T-helper 22 cell (primary cell): ENCODE measurements at places on chromosomes 4 and X.

DNA sequence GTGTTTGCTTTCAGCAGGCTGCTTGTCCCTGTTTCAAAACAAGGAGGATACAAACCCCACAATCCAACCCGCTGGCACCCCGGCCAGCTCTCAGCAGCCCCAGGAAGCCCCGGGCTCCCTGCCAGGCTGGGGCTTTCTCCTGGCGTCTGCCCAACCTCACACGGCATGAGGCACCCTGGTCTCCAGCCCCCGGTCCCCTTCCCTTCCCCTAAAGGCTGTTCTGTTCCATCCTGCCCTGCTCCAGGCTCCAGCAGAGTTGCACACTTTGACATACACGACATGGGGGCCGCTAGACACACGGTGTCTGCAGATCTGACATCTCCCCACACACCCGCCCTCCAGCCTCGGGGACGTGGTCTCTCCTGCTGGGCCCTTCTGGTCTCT, 107.7 kb upstream of the ADRA2C start:
- no peak for DNase-seq

DNA sequence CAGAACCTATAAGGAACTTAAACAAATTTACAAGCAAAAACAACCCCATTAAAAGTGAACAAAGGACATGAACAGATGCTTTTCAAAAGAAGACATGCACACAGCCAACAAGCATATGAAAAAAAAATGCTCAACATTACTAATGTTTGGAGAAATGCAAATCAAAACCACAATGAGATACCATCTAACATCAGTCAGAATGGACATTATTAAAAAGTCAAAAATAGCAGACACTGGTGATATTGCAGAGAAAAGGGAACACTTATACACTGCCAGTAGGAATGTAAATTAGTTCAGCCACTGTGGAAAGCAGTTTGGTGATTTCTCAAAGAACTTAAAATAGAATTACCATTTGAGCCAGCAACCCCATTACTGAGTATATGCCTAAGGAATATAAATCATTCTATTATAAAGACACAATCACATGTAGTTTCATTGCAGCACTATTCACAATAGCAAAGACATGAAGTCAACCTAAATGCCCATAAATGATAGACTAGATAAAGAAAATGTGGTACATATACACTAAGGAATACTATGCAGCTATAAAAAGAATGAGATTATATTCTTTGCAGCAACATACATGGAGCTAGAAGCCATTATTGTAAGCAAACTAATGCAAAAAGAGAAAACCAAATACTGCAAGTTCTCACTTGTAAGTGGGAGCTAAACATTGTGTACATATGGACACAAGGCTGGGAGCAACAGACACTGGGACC, 1509.4 kb downstream of the TECRL start:
- no peak for DNase-seq

DNA sequence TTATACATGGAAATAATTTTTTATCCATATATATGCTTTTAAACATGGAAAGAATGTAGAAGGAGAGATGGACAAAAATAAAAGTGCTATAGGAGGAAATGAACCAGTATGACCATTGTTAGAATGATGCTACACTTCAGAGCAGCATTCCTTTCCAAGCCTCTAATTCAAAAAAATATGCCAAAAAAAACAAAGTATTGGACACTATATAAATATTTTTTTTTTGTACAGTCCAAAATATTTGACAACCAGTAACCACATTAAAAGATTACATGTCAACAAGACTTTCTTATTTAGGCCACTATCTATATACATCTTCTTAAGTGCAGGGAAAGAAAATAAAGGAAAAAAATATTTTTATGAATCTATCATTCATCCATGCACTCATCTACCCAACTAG, 198.6 kb downstream of the LRBA start:
- DNase-seq = no peak

- DNase-seq = no peak
Observed at GRCh38 chr4:100631281-100631968, 113.6 kb upstream of the EMCN start.

- no peak for DNase-seq
Observed at GRCh38 chrX:69131886-69132285, 33.4 kb downstream of the PJA1 start.

- no peak for DNase-seq
Observed at GRCh38 chrX:108033890-108034289, 11.0 kb upstream of the VSIG1 start.

DNA sequence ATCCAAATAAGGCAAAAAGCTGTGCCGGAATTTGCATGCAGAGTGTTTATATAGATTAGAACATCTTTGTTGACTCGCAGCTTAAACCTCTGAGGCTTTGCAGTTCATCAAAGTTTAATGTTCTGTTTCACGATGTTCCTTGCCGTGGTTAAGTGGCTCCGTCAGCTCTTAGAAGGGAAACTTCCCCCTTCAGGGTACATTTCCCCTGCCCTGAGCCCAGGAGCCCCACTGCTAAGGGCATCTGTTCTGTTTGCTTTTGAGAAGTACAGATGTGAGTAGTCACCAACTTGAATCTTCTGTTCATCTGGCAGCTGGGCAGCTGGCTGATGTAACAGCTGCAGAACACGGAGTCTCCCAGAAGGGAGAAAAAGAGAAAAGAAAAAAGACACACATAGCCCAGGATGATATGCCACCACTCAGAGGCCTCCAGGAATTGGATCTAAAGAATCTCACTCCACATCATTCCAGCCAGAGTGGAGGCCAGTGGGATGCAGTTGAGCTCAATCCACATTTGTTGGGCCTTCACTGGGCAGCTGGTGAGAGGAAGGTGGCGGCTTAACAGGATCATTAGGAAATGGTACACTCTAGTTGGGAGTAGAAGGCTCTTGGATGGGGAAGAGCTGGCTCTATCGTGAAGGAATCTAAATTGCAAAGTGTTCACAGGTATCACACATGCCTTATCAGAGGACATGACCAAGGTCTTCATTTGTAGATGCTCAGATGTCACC, 178.7 kb upstream of the RBPJ start:
- no peak for DNase-seq

GRCh38 chrX:55102754-55103153, 13.9 kb downstream of the PAGE2 start:
- no peak for DNase-seq

- DNase-seq = no peak
Observed at GRCh38 chr4:67428819-67429218, 116.5 kb downstream of the CENPC start.
